ENCODE measurements at places on chromosomes 12 and 14.

DNA sequence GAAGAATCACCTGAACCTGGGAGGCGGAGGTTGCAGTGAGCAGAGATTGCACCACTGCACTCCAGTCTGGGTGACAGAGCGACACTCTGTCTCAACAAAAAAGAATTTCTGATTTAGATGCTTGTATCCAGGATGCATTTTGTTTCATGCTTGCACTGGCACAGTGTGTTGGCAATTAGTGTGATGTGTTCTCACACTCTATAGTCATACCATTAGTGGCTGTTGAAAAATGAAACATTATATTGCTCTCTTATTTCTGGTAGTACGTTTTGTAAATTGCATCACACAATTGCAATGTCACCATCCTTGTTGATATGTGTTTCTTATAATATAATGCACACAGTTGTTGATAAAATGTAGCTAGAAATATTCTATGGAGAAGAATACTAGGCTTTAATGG lies 51.3 kb upstream of the RMST start:
- DNase-seq = no peak

DNA sequence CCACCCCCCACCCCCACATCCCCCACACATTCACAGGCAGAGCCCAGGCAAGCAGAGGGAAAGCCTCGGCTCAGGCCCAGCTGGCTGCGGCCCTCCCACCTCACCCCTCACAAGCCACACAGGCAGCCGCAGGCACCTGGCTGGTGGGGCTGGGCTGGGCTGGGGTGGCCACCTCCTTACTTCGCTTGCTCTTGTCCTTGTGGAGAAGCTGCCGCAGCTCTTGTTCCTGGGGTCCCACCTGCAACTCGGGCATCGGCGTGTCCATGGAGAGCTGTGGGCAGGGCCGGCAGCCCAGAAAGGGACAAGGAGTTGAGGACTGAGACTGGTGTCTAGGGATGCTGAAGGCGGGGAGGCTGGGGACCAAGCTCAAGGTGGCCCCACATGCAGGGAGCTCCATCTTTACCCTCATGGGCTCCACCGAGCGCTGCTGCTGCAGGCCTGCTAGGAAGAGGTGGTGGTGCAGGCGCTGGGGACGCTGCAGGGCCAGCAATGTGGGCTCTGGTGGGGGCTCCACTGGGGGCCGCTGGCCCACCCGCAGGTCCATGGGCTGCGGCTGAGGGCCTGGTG lies 21.2 kb downstream of the HDAC7 start:
- no peak for DNase-seq

DNA sequence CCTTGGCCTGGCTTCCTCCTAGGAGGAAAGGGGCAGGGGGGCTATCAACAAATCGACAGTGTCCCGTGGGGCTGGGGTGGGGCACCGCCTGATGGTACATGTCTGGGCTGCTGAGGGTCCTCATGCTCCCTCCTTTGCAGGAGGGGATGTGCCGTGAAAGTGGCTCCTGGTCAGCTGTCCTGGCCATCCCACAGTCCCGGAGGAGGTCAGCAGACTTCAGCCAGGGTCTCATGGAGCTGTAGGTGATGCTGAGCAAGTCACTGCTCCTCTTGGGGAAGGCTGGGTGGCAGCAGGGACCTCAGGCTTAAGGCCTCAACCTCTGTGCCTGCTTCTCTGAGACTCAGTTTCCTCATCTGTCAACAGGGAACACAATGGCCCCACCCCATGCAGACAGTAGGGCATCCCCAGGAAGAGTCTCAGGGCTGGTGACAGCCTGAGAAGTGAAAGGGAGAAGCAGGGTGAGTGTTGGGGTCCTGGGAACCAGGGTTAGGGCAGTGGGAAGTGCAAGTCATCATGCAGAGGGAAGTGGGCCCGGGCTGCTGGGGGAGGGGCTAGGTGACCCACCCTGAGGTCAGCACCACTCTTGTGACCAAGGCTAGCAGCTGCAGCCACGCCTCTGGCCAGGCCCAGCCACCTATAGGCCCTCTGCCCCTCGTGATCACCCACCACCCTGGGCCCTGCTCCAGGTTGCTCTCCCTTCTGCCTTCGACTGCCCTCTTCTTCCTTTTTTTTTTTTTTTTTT lies 4.4 kb upstream of the TNFAIP2 start:
- DNase-seq = no peak

GRCh38 chr14:32019276-32019675 lies 57.8 kb upstream of the ARHGAP5 start:
- DNase-seq = no peak

DNA sequence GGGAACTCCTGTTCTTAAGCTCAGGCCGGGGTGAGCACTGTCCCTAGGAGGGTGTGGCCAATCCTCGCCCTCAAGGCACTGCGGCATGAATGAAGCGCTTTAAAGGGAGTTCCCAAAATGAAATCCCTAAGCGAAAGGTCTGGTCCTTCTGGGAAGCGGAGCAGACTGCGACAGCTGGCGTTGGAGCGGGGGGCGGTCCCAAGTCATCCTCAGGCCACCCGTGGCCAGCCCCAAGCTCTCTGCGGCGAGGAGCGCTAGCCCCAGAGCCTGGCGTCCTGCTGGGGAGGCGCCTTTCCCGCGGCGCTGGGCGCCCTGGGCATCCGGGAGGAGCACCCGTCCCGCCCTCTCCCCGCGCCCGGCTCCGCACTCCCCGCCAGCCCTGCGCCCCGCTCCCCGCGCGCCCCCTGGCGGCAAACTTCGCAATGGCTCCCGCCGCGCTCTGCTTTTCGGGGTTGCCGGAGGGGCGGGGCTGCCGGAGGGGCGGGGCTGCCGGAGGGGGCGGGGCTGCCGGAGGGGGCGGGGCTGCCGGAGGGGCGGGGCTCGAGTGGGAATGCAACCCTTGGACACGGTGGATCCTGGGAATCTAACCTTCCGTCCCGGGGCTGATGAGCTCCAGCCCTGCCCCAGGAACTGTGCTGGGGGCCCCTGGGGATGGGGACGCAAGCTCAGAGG lies 25.4 kb downstream of the ZBTB42 start:
- DNase-seq = peak; percentile 93

- DNase-seq = no peak
These were observed 13.7 kb downstream of the SPRYD3 start for GRCh38 chr12:53065470-53065869.

DNA sequence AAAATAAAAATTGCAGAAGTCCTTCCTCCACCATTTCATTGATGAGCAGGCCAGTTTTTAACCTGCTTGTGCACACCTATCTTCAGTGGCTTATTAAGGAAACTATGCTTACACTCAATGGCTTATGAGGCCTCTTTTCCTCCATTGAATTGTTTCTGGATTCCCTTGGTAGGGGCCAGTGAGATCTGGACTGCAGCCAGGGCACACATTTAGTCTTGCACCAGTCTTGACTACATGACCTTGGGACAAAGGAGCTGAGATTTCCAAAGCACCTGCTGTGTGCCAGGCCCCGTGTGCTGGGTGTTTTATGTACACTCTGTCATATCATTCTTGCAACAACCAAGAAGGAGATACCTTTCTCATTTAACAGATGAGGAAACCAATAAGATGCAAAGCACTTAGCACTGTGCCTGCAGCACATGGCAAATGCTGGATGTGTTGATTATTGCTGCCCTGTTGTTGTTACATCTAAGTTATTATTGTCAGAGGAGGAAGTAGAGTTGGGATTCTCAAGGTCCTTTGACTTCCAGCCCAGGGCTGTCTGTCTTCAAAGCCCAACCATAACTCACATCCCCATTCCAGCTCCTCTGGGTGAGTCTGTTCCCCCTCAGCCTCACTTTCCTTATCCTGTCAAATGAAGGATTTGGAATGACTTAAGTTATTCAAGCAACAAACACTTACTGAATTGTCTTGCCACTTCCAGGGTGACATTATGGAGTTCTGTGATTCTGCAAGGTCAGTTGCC lies 31.6 kb upstream of the RIN3 start:
- DNase-seq = no peak

DNA sequence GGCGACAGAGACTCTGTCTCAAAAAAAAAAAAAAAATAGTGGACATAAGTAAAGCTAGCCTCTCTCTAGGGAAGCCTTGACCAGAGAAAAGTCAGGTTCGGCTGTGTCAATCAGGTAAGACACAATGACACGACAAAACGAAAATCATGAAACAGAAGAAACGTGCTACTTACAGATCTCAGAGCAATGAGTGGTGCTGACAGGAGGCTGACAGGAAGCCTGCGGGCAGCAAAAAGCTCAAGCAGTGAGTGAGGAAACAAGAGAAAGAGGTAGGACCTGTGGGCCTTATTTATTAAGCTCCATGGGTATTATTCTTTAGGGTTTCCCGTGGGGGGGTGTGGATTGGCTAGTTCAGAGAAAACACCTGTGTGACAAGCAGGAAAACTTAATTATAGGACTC lies 363.1 kb downstream of the KCNH5 start:
- no peak for DNase-seq

DNA sequence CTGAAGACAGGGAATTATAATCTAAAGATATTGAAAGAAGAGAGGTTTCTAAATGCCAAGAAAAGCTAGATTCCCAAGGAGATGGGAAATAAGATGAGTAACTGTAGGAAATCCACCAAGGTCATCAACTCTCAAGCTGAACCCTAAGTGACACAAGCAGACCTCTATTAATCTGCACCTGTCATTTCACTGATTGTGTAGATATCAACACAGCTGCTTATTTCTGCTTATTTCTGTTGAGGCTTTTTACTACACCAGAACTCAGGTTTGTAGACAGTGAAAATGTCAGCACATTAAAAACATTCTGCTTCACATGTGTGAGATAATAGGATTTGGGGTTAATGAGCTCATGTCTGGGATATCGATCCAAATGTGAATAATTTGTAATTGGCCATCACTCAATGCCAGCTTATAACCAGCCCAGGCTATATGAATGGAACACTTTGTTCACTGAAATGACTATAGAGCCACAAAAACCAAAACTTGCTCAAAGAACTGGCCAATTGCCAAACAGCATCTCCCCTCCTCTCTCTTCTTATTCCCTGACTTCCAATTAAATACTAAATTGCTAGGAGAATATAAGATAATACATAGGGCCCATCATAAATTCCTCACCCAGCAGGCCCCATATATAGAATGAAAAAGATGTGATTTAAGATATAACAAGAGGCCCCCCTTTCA lies 188.7 kb upstream of the ARID2 start:
- no peak for DNase-seq

GRCh38 chr12:71684081-71684480 lies 1.8 kb upstream of the TMEM19 start:
- no peak for DNase-seq

DNA sequence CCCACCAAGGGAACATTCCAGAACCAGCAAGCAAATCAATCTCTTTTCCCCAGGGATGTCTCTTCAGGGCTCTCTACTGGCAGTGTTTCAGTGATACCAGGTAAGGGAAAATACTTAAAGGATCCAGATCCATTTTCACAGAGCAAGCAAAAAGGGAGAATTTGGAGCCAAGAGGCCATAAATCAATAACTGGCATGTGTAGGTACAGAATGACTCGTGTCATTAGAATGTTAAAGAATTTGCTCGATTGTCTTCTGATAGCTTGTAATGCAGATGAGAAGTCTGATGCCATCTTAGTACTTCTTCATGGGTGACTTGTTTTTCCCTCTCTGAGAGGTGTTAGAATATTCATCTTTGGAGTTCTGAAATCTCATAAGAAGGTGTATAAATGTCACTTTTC lies 242.9 kb downstream of the KTN1 start:
- no peak for DNase-seq

DNA sequence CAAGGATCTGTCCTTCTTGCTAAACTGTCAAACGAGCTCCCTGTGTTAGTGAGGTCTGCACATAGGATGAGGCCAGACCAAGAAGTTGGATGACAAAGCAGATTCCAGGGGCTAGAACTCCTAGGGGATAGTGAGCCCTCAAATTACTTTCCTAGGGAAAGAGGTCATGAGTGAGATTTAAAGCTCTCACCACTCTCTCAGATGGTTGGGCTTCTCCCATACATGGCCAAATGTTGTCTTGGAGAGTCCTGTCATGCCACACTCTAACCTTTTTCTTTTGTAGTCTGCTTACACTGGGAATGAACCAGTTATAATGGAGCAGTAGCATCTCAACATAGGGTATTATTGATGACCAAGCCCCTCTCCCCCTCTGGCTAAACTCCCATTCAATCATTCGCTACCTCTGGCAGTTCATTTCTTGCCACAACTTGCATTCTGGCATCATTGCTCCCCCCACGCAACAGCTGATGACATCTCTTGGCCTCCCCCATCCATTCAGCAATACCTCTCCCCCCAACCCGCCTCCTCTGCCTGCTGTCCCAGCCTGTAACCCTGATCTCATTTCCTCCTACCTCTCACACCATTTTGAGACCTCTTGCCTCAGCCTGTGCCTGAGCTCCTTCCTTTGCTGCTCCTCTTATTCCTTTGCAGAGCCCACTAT lies 64.7 kb upstream of the CISTR start:
- DNase-seq = no peak

GRCh38 chr12:11622876-11623281 lies 26.6 kb upstream of the ETV6 start:
- DNase-seq = no peak

DNA sequence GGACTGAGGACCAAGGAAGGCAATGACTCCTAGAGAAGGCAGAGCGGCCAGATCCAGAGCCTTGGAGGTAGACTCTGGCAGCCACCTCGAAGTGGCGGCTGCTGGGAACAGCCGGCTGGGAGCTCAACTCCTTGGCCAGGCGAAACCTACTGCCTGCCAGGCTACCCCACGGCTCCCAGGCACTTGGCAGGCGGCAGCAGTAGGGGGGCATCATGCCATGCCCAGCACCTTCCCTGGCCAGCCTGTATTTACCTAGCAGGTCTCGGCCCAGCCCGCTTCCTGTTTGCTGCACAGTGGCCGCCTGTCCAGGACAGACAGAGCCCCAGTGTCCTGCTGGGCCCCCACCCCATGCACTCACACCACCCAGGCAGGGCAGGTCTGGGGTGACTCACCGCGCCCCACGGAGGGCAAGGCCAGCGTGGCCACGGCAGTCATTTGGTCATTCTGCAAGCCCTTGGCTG lies 10.2 kb downstream of the TRPV4 start:
- DNase-seq = no peak

GRCh38 chr14:24875203-24875838 lies 174.6 kb downstream of the STXBP6 start:
- no peak for DNase-seq

DNA sequence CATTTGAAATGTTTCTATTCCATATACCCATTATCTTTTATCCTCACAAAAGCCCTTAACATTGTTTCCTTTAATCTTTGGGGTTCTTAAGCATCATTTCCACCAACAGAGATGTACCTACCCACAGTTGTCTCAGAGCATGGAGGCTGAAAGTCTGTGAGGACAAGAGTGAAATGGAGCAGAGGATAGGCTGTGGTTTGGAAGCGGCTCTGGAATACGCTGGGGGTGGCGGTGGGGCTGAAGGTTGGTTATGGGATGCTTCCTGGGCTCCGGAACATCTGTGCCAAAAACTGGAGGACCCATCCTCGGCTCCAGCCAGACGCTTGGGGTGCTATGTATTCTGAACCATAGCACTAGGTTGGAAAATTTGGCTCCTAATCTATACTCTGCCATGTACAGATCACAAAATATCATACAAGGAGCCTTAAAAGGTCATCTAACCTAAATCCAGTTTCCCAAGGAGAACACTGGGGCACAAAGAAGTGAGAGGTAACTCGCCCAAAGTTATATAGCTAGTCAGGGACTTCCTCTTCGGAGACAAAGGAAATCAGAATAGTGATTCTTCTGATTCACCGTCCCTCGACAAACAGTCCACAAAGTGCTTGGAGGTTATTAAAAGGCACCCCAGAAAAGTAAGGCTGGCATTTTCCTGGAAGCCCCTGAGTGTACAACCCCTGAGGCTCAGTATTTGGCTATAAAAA lies 2.5 kb downstream of the PPP1R3E start:
- DNase-seq = no peak
